ENCODE measurements at places on chromosomes 12 and 14.

- DNase-seq = no peak
Measured at GRCh38 chr12:88781909-88782308, 201.6 kb upstream of the KITLG start.

- no peak for DNase-seq
Measured at GRCh38 chr14:35052637-35053036, 6.6 kb downstream of the FAM177A1 start.

- DNase-seq = no peak
Measured at GRCh38 chr14:71136386-71137060, 229.3 kb downstream of the PCNX1 start.

- DNase-seq = peak; percentile 9
Measured at GRCh38 chr14:28375295-28375694, 391.3 kb upstream of the FOXG1 start.

- no peak for DNase-seq
Measured at GRCh38 chr12:67436230-67436629, 167.1 kb downstream of the CAND1 start.

DNA sequence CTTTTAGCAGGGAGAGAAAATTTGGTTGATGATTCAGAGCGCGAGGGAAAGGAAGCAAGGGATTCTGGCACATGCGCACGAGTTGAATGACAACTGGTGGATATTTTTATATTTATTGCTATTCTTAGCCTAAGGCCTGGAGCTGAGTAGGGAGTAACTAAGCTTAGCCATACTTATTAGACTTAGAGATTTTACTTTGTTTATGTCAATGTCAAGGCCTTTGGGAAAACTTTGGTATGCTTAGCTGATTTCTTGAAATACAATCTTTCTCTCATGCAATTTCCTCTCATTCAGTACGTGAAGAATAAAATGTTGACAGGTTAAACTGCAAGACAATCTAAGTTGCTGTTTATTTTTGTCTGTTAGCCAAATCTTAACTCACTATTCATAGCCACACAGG, 101.1 kb downstream of the CRADD start:
- no peak for DNase-seq

- DNase-seq = no peak
Measured at GRCh38 chr14:22463763-22464173, 125.3 kb downstream of the DAD1 start.

GRCh38 chr12:51118706-51119105, 35.3 kb upstream of the CSRNP2 start:
- DNase-seq = no peak

DNA sequence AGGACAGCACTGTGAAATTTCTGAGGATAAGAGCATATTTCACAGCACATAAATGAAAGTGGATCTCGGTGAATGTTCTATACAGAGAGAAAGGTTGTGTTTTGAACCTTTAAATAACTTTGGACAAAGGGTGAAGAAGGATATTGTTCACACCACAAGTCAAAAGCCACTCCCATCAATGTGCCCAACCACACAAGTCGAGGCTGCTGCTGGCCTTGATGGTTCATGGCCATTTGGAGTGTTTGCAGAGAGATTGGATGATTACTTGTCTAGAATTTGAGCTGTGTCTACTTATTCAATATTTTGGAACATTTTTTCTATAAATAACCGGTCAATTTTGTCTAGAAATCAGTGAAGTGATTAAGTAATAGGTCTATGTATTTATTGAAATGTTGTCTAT, 121.2 kb downstream of the HMGA2 start:
- no peak for DNase-seq

DNA sequence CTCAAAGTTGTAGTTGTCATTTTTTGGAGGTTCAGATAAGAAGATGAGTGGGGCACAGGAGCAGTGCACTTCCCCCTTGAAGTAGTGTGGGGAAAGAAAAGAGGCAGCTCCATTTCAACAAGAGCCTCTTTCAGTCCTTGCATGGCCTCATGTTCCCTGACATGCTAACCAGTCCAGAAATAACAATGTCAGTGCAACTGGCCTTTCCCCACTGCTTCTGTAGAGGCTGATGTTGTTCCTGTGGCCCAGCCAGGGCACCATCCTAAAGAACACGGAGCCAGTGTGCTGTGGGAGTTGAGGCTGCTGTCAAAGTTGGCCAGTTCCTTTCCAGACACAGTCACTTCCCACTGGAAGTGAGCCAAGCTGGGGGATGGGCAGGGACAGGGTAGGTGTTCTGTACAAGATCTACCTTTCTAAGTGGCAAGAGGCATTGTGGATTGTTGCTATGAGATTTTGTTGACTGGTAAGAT, 77.7 kb upstream of the SLC38A2 start:
- DNase-seq = no peak

GRCh38 chr12:23446746-23447145, 502.7 kb downstream of the SOX5 start:
- DNase-seq = no peak

DNA sequence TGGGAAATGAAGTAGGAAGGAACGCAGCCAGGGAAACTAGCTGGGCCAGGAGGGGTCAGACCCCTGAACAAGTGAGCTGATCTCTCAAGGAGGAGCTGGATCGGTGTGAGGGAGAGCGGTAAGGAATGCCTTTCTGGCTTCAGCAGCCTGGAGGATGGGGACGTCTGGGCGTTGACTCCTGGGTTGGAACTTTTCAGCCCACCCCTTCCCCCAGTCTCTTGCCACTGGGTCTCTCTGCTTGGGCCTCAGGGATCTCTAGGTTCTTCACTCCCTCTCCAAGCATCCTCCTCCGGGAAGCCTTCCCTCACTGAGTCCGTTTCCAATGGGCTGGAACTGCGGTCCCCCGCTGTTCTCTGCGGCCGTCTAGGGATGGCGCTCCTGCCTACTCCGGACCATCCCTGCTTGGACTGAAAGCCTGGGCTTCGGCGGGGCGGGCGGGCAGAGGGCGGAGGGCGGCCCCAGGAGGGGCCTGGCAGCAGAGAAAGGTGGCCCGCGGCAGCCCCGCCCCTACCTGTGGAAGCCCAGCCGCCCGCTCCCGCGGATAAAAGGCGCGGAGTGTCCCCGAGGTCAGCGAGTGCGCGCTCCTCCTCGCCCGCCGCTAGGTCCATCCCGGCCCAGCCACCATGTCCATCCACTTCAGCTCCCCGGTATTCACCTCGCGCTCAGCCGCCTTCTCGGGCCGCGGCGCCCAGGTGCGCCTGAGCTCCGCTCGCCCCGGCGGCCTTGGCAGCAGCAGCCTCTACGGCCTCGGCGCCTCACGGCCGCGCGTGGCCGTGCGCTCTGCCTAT, at the start of gene KRT7:
TSS of gene KRT7 (plus strand) at position 570 of the 788 bp plus-strand sequence. CDS start at position 624, 54 bp downstream.
- DNase-seq = no peak

- no peak for DNase-seq
Measured at GRCh38 chr14:59870277-59871165, at the start of gene RTN1. TSS of gene RTN1 (minus strand) at chr14:59870776. CDS start at chr14:59870630, 146 bp downstream.

DNA sequence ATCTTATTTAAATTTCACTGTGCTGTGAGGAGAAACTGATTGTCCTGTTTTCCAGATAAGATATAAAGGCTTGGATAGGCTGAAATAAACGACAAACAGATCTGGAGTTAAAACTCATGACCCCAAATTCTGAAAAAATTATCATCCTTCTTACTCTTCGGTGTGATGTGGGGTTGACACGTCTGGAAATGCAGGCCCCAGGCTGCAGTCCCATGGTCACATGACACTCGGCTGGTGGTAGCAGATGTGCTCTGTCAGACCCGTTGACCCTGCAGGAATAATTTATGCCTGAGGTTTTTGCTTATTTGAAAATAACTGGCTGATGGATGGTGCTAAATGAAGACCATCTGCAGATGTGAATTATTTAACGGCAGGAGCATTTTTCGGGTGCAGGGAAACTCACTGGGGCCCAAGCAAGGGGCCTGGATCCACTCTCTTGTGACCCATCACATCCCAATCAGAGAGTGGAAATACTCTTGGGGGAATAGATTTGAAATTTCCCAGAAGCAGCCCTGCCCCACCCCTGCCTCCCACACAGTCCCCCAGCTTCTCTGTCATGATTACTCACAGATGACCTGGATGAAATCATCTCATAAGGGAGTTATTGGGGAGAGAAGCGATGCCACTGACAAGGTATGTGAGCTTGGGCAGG, 47.7 kb upstream of the CMKLR1 start:
- no peak for DNase-seq

GRCh38 chr12:24011927-24012507, 62.5 kb upstream of the SOX5 start:
- DNase-seq = no peak

- DNase-seq = no peak
Measured at GRCh38 chr12:115398311-115398781, 714.4 kb upstream of the TBX3 start.

- DNase-seq = no peak
Measured at GRCh38 chr12:85277900-85278597, 2.0 kb upstream of the ALX1 start.

DNA sequence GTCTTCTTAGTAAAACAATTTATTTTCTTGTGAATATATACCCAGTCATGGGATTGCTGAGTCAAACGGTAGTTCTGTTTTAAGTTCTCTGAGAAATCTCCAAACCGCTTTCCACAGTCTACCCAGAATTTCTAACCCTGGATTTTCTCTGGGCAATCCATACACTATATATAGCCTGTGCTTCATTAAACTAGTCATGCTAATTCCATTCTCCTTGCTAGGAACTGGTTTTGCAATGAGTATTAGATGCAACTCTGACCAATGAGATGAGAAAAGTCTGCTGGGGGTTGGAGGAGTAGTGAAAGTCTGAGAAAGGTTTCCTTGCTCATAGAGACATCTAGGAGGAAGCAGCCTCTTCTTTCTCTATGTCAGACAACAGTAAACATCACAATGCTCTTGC, 196.1 kb upstream of the CDKN3 start:
- DNase-seq = no peak

- DNase-seq = no peak
Measured at GRCh38 chr12:53694756-53695151, 18.9 kb upstream of the ATP5MC2 start.

- DNase-seq = no peak
Measured at GRCh38 chr14:58961045-58961731, 227.3 kb upstream of the DAAM1 start.

DNA sequence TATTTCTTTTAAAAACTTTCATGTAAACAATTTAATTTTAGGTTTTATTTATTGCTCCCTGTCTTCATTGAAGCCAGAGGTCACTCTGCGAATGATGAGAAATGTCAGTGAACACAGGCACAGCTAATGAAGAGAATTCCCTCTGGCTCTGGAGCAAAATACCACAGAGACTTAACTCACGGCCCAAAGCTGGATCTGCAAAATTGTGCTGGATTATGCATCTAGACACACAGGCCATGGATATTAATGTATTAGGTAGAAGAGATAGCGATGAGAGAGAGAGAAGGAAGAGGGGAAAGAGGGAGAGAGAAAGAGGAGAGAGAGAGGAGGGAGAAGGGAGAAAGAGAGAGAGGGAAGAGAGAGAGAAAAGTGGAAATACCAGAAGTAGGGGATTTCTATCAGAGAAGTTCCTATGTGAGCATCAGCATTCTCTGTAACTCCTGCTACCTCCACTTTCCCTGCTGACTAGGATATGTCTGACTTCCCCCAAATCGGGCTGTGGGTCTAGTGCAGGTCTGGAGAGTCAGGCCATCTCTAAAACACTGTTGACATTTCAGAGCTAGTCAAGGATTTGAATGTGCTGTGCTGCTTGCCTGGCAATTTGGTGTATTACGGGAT, 3.7 kb downstream of the ARHGDIB start:
- DNase-seq = no peak

DNA sequence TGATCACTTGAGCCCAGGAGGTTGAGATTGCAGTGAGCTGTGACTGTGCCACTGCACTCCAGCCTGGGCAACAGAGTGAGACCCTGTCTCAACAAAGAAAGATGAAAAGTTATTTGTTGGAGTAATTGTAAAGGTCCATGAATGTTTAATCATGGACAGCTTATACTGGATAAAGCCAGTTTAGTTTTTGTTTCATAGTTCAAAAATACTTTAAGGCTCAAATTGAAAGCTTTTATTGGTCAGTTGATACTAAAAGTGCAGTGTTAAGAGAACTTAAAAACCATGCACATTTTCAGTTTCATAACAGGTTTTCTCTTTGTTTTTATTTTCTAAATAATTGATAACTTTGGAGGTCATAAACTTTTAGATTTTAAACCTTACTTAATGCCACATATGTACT, 108.4 kb downstream of the MON2 start:
- DNase-seq = no peak

DNA sequence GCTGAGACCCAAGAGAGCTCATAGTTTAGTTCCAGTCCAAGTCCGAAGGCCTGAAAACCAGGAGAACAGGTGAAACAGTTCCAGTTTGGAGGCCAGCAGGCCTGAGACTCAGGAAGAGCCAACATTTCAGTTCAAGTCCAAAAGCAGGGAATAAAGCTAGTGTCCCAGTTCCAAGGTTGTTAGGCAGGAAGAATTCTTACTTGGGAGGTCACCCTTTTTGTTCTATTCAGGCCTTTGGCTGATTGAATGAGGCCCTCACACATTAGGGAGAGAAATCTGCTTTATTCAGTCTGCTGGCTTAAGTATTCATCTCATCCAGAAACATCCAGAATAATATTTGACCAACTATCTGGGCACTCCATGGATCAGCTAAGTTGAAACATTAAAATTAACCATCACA, 294.6 kb downstream of the PCNX1 start:
- DNase-seq = no peak

GRCh38 chr14:33940561-33941011, 10.3 kb downstream of the EGLN3 start:
- no peak for DNase-seq

DNA sequence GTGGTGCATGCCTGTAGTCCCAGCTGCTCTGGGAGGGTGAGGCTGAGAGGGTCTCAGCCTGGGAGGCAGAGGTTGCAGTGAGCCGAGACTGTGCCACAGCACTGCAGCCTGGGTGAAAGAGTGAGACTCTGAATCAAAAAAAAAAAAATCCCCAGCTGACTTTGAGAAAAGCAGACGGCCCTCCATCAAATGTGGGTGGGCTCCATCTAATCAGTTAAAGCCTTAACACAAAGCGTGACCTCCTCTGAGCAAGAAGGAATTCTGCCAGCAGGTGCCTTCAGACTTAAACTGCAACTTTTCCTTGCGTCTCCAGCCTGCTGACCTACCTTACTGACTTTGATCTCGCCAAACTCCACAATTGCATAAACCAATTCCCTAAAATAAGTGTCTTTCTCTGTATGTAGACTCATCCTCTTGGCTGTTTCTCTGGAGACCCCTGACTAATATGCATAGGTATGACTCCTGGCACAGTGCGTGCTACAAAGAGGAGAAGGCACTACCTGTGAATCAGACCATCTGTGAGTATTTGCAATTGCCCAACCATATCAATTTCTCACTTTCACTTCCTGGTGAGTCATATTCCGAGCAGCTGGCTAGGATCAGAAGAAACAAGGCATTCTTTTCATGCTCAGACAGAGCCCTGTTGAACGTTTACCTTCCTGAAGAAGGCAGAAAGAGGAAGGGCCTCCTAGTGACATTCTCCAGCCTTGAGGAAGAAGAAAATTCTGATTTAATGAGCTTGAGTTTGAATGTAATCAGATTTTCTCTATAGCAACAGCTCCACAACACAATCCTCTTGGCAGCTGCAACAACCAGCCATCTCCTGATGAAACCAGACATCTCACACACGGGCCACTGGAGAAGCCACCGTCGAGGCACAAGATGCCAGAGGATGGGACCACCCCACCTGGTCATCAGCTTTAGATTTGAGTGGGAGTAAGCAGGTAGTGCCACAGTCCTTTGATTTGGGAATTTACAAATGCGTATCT, 54.3 kb downstream of the CLMN start:
- DNase-seq = peak; percentile 51

Measured in Jurkat, Clone E6-1 (cell line).